ENCODE measurements at places on chromosomes 1 and 21.
A peak's percentile ranks its signal among the peaks of the same experiment; 100 is the strongest.

DNA sequence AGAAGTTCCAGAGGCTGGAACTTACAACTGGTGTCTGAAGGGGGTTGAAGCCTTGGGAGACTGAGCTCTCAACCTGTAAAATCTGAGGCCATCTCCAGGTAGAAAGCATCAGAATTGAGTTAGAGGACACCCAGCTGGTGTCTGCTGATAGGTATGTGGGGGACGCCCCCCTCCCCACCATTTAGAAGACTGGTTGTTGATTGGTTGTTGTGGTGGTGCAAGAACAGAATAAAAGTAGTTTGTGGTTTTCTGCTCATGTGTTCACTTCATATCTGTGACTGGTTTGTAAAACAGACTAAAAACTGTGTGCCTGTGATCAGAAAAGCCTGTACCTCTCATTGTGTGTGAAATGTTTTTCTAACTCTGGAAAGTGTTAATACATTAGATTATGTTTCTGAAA is 33.2 kb upstream of the PDE4B start:
- DNase-seq: no peak

DNA sequence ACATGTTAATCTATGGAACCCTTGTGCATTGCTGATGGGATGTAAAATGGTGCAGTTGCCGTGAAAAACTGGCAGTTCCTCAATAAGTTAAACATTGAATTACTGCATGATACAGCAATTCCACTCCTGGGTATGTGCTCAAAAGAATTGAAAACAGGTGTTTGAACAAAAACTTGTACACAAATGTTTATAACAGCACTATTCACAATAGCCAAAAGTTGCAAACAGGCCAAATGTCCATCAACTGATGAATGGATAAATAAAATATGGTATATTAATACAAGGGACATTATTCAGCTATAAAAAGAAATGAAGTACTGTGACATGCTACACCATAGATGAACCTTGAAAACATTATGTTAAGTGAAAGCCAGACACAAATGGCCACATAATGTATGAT is 17.7 kb upstream of the SRSF10 start:
- DNase-seq: no peak

- no peak for DNase-seq
Measured at GRCh38 chr1:6495041-6495441, 3.6 kb upstream of the PLEKHG5 start.

GRCh38 chr1:18883636-18884418 is 18.5 kb downstream of the ALDH4A1 start:
- DNase-seq: peak; percentile 92

DNA sequence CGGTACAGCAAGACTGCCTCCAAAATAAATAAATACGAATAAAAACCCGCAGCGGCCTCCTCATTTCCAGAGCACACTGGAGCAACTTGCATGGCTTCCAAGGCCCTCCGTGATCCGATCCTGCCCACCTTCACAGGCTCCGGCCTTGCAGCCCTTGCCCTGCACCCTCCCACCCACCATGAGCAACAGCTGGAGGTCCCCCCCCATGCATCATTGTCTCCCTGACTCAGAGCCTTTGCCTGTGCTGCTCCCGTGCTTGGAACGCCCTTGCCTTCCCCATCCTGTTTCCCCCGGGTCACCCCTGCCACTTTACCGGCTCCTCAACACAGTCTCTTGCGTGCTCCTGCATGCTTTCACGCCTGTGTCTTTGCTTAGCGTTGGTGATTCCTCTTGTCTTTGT is 71.0 kb upstream of the ANGPTL1 start:
- DNase-seq: no peak

DNA sequence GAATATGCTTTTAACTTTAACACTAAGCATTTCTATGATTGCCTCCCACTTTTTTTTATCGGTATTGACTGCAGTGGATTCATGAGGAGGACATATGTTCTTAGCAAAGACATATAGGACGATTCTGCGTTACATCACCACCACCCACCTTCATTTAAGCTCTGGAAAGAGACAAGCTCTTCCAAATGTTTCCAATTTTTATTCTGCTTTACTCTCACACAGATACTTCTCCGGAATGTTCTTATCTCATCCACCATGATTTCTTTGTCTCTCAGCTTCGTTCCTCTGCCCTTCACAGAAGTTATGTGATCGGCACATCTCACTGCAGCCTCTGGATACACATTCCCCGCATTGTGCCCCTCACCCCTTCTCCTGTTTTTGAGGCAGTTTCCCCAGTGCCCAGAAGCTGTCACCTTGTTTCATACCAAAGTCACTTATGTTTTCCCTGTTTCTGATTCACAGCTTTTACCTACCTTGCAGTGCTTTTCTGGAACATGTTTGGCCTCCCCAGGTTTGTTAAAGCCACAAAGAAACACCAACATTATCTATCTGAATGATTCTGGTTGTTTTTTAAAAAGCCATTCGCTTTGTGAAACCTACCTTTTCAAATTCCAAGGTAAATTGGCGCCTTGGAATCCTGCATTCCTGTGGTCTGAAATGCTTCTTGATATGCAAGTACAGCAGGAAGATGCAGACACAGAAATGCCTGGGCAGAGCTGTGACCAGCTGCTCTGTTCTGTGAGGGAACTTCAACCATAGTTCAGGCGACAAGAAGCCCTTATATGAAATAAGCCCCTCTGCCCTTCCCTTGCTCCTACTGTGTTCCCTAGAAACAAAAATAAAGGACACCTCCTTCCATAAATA is 1020.2 kb downstream of the TTLL7 start:
- DNase-seq: no peak

DNA sequence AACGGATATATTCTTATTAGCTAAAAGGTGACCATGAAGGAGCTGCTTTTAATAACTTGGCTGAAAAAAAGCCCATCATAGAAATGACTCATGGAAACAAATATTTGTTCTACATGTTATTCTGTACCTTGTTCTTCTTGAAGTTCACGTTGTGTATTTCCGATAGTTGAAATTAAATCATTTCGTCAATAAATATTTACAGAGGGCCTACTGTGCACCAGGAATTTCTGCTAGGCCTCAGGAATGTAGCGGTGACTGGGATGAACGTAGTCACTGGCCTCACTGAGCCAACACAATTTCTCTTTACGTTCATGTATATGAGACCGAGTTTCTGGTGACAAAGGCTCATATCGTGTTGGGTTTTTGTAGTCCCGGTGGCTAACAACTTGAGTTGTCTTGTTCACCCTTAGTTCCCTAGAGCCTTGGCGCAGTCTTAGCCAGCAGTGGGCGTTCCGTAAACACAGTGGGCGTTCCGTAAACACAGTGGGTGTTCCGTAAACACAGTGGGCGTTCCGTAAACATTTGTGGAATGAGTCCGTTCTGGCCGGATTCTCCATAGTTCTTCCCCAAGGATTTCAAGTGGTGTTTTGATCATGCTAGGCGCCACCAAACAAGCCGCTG is 53.2 kb upstream of the VAMP3 start:
- DNase-seq: no peak

GRCh38 chr1:23627069-23627735 is 64.4 kb upstream of the RPL11 start:
- DNase-seq: no peak

- peak; percentile 76 for DNase-seq
Measured at GRCh38 chr1:21956720-21957552, 19.8 kb upstream of the HSPG2 start.

DNA sequence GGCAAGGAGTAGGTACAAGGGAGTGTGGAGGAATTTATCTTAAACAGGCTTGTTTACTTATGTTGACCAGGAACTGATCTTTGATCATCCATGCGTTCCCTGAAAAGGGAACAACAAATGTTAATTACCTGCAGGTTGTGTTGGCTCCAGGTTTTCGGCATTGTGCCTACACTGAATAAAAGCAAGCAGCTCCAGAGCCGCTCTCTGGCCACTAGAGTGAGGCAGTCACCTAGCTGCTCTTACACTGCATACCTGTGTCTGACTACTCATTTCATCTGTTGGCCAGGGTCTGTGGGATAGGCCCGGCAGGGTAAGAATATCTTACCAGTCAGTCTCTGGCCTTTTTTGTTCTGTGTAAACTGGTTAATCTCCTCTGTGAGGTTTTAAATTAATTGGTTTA is 183.6 kb downstream of the HFM1 start:
- DNase-seq: no peak
